ENCODE measurements at places on chromosomes 3 and 15.

DNA sequence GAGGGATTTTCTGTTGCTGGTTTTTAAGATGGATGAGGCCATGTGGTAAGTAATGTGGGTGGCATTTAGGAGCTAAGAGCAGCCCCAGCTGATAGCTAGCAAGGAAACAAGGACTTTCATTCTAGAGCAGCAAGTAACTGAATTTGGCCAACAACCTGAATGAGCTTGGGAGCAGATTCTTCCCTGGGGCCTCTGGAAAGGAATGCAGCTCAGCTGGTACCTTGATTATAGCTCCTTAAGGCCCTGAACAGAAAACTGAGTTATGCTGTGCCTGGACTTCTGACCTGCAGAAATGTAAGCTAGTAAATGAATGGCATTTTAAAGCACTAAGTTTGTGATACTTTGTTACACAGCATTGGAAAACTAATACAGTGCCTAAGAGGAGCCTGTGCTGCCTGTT lies 565.5 kb downstream of the PDCD6IP start:
- no peak for DNase-seq

- no peak for DNase-seq
These were observed 145.0 kb downstream of the NEK10 start for GRCh38 chr3:27224197-27224596.

DNA sequence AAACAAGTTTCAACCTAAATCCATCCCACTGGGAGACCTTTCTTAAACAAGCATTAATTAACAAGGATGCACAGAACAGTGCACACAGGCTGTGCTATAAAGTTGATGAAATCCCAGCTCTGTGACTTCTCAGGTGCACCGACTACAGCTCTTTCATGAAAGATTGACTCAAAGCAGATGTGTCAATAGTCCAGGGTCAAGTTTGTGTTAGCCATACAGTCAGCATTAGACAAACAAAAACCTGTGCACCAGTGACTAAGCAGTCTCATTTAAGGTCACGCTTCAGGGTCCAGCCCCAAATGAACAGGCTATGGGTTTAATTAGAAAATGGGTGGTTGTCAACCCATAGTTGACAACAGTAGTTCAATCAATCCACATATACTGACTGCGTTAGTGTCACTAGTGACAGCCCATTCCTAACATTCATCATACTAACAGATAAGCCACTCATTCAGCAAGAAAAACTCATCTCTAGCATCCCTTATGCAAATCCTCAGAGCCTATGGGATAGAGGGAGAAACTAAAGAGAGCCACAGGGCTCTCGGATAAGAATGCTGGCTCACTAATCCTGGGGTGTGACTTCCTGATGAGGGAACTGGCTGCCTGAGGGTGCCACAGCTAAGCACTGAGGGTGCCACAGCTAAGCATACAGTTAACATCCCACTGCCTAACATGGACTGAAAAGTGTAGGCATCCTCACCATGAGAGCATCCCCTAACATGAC lies 84.1 kb downstream of the WNT5A start:
- DNase-seq, result no peak

- no peak for DNase-seq
These were observed 22.1 kb downstream of the MAPKAPK3 start for GRCh38 chr3:50639055-50639494.

- no peak for DNase-seq
These were observed 34.8 kb downstream of the IL12A start for GRCh38 chr3:160023476-160023875.

DNA sequence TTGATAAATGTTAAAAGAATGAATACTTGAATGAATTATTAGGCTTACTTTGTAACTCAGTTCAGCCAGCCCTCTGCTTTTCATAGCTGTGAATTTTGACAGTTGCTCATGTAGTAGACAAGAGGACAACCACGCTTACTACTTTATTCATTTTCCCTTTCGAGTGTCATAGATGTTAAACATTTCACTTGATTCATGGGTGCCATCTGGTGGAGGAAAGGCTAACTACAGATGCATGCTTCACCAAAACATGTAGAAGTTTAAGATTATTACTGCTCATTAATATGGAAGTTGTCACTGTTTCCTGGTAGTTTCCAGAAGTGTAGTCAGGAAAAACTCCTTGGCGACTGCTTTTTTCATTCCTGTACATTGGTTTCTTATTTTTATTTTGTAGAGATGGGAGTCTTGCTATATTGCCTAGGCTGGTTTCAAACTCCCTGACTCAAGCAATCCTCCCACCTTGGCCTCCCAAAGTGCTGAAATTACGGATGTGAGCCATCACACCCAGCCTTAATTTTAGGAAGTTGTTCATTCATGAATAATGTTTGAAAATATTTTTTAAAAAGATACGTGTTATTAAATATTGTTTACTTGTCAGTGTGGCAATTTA lies 163.2 kb downstream of the B3GALNT1 start:
- DNase-seq, result no peak

DNA sequence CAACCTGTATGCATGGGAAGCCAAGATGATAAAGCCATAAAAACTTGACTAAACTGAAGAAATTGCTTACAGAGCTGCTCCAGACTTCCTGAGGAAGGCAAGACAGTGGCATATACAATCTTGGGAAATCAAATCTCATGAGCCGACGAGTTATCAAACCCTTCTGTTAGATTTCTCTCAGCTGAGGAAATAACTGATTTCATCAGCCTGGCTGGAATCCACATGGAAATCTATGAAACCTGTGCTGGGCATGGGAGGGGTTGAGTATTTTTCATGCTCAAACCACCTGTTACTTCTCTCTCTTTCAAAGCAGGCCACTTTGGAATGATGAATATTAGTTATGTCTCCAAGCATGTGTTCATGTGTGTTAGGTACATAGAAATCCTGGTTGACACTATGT lies 727.7 kb downstream of the FHIT start:
- no peak for DNase-seq

- DNase-seq, result no peak
These were observed 327.9 kb upstream of the CTNNB1 start for GRCh38 chr3:40871394-40871793.

- DNase-seq, result no peak
These were observed 50.9 kb downstream of the C3orf85 start for GRCh38 chr3:109187390-109187789.

- no peak for DNase-seq
These were observed 2.7 kb downstream of the IGF1R start for GRCh38 chr15:98651036-98651481.

DNA sequence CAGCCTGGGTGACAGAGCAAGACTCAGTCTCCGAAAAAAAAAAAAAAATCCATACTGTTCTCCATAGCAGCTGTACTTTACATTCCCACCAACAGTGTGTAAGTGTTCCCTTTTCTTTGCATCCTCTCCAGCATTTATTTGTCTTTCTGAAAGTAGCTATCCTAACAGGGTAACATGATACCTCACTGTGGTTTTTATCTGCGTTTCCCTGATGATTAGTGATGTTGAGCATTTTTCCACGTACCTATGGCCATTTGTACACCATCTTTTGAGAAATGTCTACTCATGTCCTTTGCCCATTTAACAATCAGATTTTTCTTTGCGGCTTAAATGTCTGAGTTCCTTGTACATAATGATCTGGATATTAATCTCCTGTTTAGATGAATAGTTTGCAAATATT lies 119.3 kb downstream of the RFX7 start:
- no peak for DNase-seq

DNA sequence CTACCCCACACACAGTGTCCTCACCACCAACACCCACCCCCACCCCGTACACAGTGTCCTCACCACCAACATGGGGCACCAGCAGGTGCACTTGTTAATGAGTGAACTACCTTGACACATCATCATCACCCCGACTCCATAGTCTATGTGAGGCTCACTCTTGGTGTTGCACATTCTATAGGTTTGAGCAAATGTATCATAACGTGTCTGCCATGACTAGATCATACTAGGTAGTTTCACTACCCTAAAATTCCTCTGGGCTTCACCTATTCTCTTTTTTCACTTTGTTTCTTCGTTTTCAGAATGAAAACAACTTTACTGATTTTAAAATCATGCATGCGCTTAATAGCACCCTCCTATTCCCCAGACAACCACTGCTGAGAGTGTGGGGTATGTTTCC lies 102.6 kb upstream of the SLC6A6 start:
- DNase-seq, result no peak

GRCh38 chr15:92391640-92392039 lies 2.0 kb upstream of the ST8SIA2 start:
- no peak for DNase-seq

- DNase-seq, result no peak
These were observed 78.1 kb downstream of the TAMM41 start for GRCh38 chr3:11768604-11769003.

DNA sequence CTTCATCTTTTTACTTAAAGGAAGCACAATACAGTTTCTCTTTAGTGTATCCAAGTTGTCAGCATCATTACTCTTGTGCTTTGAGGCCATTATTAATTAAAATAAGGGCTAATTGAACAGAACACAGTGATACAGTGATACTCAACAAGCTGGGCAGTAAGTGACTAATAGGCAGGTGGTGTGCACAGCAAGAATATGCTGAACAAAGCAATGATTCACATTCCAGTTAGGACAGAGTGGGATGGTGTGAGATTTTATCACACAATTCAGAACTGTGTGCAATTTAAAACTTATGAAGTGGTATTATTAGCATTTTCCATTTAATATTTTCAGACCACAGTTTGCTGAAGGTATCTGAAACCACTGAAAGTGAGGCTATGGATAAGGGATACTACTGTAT lies 116.9 kb downstream of the PLOD2 start:
- DNase-seq, result no peak

- DNase-seq, result no peak
These were observed 207.6 kb upstream of the AZI2 start for GRCh38 chr3:28556195-28556594.

DNA sequence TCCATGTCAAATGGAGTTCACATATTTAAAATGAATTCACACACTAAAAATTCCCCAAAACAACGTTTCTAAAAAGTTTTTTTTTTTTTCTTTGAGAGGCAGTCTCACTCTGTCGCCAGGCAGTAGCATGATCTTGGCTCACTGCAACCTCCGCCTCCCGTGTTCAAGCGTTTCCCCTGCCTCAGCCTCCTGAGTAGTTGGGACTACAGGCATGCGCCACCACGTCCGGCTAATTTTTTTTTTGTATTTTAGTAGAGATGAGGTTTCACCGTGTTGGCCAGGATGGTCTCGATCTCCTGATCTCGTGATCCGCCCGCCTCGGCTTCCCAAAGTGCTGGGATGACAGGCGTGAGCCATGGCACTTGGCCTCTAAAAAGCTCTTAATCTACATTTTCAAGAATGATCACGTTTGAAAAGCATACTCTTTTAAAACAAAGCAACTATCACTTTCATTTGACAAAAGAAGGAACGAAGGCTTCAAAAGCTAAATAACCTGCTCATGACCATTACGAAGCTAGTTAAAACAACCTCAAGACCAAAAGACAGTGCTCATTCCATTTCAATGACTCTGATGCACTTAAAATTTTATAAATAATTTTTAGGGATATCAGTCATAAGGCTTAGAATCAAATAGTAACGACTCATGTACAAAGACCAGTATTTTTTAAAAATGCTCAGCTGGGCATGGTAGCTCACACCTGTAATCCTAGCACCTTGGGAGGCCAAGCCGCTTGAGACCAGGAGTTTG lies 5.5 kb downstream of the UBE3A start:
- DNase-seq, result no peak

GRCh38 chr3:21477541-21478288 lies 273.3 kb downstream of the ZNF385D start:
- DNase-seq, result no peak

- no peak for DNase-seq
These were observed 135.4 kb upstream of the LINGO1 start for GRCh38 chr15:77768107-77768506.

DNA sequence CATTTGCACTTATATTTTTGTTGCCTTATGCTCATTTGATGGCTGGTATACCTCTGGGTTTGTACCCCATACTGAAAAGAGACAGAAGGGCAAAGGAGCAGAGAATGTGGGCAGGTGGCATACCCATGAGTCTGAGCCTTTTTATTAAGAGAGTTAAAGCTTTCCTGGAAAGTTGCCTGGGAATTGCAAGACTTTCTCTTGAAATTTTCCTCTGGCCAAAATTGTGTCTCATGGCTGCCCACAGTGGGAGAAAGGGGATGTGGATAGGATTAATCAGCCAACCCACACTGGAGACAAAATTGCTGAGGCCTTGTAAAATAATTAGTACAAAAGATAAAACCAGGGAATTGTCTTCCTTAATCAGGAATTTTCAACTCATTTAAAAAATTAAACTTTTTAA lies 8.2 kb upstream of the NMD3 start:
- DNase-seq, result no peak

- DNase-seq, result no peak
These were observed 76.6 kb downstream of the WWTR1 start for GRCh38 chr3:149581248-149581647.

- no peak for DNase-seq
These were observed 10.8 kb downstream of the TIPARP start for GRCh38 chr3:156685198-156685597.

DNA sequence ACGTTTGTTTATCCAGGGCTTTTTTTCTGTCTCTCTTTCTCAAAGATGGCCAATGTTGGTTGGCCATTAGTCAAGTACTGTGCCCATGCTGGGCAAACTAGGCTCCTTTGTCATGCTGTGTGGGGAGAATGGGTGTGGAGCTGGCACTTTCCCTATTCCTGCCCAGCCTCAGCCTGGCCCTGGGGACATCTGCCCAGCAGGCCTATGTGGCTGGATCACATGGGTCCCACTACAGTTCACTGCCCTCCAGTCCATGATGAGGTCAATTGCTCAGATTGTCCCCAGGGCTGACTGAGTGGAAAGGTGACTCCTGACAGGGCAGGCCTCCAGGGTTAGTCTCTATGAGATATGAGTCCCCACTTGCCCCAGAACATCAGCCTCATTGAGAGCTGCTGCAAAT lies 54.4 kb upstream of the HERC1 start:
- DNase-seq, result no peak

- DNase-seq, result no peak
These were observed 83.4 kb downstream of the NEK11 start for GRCh38 chr3:131110087-131110486.

DNA sequence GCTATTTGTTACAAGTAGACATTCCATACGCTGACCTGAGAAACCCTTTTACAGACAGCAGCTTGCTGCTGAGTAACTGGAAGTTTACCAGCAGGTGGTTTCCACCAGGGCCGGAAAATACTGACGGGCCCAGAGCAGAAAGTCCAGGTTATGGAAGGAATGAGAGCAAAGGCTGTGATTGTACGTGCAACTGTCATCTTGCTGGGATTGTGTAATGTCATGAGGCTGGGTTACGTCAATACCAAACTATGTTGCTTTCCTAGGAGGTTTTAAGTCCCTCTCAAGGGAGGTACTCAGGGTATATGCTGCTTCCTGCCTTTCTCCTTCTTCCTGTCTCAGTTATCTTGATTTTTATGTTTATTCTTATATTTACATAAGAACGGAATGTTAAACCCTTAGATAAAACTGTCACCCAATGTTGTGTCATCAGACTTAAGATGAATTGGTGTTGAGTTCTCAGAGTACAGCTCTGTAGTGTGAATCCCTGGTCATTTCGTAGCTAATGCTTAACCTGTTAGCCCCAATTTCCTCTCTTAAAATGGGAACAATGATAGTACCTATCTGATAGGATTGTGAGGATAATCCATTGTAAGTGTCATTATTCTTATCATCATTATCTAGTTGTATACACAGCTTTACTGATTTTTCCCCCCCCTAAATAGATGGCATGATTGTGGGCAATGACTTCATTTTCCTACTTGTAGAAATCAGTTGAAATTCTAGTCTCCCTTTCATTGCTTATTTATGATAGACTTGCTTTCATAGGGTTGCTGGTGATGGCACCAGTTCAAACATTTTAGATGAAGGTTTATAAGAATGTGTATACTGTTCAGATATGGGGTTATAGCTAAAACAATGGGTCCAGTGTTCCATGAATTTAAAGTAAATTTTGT lies 101.4 kb downstream of the FNDC3B start:
- no peak for DNase-seq

GRCh38 chr3:55445551-55445950 lies 41.6 kb downstream of the WNT5A start:
- no peak for DNase-seq

Data from cortex of kidney (tissue), 1 donor.